ENCODE measurements at places on chromosomes 13 and 19.

DNA sequence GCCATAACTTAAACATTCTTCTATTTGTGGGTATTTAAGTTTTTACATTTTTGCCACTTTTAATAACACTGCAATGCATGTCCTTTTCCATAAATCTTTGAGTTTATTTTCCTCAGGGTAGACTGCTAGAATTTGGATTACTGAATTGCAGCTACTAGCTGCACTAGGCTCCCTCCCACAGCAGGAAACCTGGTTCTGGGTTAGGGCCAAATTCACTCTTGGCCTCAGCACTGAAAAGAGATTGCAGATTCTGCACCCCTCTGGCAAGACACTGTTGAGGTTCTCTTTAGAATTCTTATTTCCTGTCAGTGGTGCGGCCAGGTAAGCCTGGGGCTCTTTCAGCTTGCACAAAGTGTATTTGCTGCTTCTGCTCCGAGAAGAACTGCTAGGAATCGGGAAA, 155.7 kb downstream of the ENOX1 start:
- no peak for DNase-seq

DNA sequence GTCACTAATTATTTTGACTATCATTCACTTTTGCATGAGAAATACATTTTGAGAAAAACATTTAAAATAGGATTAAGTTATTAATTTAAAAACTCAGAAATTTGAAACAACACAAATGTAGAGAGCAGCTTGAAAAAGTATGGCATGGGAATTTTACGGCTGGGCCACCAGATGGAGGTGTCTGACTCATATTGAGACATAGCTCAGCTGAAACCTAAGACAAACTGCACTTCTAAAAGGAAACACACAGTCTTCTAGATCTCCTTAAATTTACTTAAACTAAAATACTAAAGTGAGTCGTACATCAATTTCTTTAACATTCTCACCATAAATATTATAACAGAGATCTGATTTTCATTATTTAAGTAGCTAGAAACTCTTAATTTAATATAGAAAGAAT, 41.9 kb upstream of the POSTN start:
- DNase-seq: peak; percentile 66

- DNase-seq: no peak
Observed at GRCh38 chr13:110239280-110240125, 67.5 kb downstream of the COL4A1 start.

GRCh38 chr13:43433691-43434141, 353.1 kb downstream of the ENOX1 start:
- no peak for DNase-seq

DNA sequence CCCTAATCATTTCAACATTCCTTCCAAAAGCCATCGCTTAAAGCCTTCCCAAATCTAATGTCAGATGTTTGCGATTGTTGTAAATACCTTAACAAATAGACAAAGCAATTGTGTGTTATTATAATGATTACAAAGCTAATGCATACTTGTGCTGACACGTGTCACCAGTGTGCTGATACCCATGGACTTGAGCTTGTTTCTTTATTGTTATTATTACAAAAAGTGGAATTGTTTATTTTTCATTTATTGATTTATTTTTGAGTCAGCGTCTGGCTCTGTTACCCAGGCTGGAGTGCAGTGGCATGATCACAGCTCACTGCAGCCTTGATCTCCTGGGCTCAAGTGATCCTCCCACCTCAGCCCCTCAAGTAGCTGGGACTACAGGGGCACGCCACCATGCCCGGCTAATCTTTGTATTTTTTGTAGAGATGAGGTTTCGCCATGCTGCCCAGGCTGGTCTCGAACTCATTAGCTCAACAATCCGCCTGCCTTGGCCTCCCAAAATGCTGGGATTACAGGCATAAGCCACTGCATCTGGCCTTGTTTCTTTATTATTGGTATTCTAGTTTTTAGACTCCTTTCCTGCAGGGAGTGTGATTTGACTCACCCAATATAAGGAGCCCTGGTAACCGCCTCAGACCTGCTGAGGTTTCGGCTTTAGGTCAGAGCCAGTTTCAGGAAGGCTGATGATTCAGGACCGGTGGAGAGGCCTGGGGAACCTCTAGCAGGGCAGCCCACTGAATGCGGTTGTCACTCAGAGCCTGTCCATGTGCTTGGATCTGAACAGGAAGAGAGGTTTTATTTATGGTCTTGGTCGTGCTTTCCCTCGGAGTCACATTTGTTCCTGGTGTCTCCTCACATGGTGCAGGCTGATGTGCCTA, 2.1 kb upstream of the FBXO17 start:
- no peak for DNase-seq

DNA sequence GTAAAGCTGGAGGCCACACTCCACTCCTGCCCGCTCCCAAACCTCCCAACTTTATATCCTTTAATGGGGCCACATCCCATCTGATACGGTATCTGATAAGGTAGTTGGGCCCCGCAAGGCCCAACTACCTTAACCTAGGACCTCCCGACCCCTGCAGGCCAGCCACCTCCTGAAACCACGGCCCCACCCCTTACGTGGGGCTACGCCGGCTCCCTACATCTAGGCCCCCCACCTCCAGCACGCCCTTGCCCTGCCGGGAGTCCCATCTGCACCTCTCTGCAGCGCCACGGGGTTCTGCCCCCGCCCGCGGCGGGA, 2.2 kb downstream of the IGFLR1 start:
- DNase-seq: no peak

DNA sequence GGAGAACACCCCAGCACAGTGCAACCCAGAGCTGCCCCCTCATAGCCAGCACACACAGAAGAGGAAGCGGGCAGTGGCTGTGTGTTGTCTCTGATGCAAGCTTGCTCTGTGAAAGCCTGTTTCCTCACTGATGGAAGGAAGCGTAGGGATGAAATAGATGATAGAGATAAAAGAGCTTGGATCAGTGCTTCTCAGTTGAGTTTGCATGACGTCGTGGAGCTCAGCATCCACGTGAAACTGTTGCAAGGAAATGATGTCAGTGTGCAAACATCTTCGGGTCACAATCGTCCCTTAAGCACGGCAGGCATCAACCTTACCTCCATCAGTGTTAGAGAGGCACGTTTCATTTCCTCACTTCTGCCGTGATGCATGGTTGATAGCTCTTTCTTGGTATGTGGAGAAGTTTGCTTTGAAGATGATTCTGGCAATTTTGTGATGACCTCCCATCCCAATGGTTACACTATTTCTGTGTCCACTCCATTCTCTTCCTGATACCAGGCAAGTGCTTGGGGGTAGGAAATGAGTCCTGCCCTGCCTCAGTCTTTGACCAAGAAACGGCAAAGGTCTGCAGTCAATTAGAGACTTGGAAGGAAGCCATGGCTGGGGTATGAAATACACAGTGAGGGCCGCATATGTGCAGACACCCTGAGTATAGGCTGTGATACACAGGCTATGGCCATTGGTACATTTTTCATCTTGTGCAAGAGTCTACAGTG, 183.0 kb downstream of the ZNF536 start:
- DNase-seq: no peak

DNA sequence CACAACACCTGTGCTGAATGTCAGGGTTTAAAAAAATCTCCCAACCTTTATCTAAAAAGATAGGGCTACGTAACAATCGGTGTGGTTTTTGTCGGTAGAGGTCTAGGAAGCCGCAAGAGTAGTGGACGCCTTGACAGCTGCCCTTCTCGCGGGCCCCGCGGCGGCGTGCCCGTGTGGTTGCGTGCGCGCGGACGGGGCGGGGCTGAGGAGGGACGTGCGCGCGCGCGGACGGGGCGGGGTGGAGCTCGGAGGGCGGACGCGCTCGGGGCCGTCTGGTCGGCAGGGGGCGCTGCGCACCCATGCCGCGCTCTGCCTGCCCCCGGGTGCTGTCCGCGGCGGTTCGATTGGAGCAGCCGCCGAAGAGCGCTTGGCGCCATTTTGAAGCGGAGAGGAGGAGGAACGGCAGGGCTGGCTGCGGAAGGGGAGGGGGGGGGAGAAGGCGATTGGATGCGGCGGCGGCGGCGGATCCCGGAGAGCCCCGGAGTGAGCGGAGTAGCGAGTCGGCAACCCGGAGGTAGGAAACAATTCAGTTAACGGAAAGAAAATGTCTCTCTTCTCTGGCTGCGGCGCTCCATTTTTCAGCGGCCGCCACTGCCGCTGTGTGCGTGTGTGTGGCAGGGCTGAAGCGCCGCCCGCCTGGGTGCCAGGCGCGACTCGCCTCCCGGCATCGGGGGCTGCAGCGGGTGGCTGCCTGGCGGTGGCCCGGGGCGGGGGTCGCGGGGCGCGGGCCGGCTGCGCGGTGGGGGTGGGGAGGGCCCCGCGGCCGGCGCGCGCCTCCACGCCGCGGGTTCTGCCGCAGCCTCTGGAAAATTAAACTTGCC, at the start of gene PDS5B:
PDS5B (plus strand) TSS at position 373 of the 821 bp plus-strand sequence. CDS start 62,321 bp downstream, outside the sequence.
- DNase-seq: peak; percentile 98

DNA sequence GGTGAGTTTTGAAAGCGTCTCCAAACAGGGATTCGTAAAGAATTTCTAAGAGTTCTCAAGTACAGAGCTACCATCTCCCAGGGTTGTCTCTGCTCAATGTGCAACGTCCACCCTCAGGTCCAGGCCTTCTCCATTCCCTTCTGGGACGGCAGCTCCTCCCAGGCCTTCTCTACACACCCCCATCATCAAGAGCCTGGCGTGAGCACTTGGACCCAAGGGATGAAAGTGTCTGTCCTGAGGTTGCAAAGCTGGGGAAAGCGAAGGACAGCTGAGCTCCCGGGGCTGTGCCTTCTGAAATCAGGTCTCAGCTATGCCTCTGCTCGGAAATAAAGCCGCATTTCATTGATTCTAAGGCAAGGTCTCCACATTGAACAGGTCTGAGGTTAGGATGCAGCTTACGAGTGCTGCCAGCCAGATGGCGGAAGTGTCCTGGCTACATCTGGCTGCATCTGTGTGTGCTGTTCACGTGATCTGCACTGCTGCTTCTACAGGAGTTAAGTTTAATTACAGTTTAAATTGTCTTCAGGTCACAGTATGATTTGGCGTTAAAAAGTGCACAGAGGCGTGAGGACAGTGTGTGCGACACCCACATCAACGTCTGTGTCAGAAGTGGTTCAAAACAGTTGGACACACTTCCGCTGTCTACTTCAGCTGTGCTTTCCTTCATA, 27.0 kb upstream of the MIER2 start:
- peak; percentile 60 for DNase-seq

GRCh38 chr13:52707375-52707774, 32.2 kb downstream of the CNMD start:
- DNase-seq: no peak

DNA sequence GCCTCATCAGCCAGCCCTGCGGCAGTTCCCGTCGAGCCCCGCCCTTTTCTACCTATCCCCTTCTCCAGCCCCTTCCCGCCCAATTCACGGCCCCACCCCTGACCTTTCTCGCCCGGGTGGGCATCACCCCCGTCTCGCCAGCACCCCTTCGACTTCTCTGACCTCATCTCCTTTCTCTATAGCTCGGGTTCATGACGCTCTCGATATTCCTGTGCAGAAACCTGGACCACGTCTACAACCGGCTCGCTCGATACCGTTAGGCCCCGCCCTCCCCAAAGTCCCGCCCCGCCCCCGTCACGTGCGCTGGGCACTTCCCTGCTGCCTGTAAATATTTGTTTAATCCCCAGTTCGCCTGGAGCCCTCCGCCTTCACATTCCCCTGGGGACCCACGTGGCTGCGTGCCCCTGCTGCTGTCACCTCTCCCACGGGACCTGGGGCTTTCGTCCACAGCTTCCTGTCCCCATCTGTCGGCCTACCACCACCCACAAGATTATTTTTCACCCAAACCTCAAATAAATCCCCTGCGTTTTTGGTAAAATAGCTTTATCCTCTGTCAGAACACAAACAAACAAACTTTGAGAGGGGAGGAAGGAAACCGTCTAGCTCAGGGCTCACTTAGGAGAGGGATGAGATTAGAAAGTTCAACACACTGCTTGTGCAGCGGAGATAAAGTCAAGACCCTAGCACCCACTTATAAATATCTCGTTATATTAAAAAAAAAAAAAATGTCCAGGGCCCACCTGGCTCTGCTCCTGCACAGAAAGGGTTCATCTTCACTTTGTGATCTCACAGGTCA, 5.1 kb downstream of the CD37 start:
- peak; percentile 75 for DNase-seq

GRCh38 chr13:98986226-98986846, 8.5 kb upstream of the DOCK9 start:
- no peak for DNase-seq

DNA sequence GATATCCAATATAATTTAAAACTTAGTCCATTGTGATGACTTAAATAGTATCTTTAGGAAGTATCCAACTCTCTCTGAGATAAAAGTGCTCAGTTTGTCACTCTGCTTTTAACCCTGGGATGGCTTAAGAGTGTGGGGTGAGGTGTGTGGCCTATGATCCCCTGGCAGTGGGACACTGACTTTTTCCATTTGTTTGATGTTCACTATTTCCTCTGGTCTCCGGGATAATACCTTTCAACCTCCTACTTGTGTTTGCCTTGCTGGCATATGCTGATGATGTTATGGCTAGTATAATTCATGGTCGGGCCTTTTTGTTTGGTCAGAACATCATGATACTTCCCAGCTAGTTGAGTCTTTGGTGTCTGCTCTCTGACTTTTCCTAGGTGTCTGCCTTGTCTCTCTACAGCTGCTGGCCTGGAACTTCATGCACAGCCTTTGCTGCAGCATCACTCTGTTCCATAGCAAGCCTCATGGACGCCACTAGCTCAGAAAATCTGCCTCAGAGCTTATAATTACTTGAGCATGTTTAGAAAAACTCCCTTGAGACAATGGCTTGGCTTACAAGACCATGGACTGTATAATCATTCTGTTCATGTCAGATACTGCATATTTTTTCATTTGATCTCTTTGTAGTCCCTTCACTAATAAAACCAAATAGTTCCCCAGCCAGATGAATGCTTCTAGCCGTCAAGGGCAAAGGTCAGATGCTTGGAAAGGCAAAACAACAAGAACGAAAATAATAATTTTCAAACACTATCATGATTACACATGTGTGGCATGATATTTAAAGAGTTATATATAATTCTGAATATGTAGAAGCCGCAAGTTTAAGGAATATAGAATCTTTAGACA, 75.2 kb downstream of the WDFY2 start:
- DNase-seq: no peak

DNA sequence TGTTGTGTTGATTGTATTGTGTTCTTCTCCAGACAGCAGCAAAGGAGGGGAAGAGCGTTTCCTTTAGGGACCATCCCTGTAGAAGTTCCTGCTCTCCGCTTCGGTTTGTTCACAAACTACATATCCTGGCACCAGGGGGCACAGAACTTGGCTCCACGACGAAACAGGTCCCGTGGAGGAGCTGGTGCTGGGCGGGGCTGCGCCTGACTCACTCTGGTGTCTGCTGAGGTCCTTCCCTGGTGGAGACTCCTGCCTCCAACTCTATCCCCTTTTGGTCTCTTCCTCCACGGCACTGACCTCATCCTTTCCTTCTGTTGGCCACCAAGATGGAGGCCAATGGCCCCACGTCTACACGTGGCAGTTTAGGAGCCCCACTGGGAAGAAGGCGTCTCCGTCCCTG, 14.7 kb downstream of the TMPRSS9 start:
- no peak for DNase-seq
